ENCODE measurements at places on chromosomes 1 and 21.

DNA sequence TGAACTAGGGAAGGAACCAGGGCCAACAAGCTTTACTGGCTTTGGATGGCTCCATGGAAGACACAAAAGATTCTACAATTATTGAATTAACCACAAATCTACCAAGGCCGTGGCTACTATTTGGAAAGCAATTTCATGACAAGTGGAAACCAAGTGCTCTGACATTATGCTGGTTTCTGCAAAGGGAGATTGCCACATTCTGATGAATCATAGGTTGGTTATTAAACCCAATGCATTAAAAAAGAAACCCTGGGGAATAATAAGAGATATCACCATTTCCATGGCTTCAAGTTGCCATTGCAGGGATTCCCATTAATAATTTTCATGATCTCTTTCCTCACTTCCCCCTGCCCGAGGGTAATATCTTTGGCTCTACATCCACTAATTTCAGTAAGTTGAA lies 359.2 kb upstream of the NCAM2 start:
- DNase-seq = no peak

DNA sequence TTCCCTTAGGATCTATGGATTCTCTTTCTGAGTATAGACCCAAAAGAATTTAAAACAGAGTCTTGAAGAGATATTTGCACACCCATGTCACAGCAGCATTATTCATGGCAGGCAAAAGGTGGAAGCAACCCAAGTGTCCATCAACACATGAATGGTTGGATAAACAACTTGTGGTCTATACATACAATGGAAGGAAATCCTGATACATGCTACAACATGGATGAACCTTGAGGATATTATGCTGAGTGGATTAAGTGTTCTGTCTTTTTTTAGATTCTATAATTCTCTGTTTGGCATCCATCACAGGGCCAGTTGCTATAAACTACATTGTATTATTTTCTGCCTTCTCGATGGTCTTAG lies 39.8 kb downstream of the PTPN14 start:
- no peak for DNase-seq

DNA sequence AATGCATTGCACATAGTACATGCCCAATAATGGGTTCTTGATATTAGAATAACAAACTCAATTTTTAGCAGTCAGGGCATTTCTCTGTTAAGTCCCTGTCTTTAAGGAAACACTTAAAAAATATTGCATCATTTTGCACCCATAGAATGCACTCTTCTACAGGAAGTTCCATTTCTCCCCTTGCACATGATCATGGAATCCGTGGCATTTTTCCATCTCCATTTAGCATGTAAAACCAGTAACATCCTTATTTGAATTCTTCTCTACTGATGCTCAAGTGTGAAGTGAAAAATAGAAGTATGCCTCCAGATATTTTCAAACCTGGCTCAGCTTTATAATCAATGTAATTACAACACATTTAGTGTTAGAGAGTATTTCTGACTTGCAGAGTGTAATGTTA lies 192.8 kb downstream of the RWDD3 start:
- no peak for DNase-seq

DNA sequence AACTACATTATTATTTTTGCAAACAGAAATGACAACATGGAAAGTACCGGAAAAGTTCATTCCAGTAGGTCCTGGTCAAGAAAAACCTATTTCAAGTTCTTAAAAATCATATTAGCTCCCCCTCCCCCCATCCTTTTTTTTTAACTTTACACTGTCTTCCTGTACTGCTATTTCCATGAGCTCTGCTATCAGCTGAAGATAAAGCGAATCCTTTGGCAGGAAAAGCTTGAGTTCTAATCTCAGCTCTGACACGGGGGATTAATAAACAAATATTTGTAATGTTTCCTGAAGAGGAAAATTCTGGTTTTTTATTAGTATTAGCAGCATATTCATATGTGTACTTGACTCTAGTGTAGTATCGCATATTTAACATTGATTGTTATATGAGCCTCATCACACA lies 190.7 kb upstream of the ESRRG start:
- DNase-seq = no peak

GRCh38 chr1:230878591-230878990 lies 10.3 kb upstream of the C1orf198 start:
- DNase-seq = no peak

DNA sequence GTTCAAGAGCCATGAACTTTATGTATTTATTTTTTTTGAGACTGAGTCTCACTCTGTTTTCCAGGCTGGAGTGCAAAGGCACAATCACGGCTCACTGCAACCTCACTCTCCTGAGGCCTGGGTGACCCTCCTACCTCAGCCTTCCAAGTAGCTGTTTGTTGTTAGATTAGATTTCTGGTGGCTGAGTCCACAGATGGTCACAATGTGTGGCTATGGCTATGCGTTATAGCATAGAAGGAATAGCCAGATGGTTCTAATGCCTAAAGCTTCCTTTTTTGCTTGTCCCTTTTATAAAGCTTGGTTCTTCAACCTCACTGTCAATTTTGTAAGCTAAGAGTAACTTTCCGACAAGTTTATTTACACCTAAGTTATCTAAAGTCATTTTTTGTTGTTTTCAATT lies 62.3 kb upstream of the FMN2 start:
- DNase-seq = no peak

- DNase-seq = peak; percentile 73
Observed at GRCh38 chr1:230186003-230186863, 119.2 kb downstream of the GALNT2 start.

- DNase-seq = no peak
Observed at GRCh38 chr21:42550817-42551216, 37.2 kb downstream of the SLC37A1 start.

GRCh38 chr1:86470859-86471258 lies 2.1 kb downstream of the CLCA1 start:
- DNase-seq = no peak

DNA sequence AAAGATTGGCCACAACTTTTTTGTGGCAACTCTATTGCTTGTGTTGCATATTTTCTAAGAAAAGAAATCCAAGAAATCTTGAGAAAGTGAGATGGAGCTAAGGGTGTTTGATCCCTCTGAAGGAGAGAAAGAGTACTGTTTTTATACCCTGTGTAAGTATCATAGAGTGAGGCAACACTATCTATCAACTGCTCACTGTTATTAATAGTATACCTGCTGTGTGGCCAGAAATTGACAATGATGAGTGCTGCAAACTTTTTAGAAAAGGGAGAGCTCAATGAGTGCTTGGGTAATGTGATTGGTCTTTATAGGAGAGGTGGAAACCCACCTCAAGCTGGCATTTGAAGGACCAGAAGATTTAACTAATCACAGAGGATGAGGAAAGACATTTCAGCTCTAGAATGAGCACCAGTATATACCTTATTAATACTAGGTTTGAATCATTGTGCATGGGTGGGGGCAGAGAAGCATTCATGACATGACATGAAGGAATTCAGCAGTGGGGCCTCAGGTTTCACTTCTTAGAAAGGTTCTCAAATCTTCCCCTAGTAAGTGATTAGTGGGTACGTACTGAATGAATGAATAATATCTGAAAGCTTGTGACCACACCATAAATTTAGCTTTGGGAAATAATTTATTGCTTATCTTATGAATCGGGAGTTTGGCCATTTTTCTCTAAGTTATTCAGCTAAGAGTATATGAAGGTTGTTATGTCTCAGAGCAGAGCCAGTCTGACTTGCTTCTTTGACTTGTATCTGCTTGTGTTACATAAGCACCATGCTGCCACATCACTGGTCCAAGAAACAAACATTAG lies 169.2 kb upstream of the SGIP1 start:
- DNase-seq = peak; percentile 45

DNA sequence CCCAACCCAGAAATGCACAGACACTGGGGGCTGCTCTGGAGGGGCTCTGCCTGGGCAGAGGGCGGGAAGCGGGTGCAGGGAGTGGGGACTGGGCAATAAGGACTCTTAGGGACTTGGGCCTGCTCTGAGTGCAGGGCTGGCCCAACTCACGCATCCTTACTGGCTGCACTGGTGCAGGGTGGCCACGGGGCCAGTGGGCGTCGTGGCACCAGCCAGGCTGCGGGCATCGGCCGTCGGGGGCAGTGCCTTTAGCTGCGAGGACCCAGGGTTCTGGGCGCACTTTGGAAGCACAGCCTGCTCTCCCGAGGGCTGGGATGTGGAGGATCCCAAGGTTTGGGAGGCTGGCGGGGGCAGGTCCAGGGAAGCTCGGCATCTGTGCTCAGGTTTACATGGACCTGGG lies 27.1 kb upstream of the TTLL10 start:
- DNase-seq = no peak

- no peak for DNase-seq
Observed at GRCh38 chr1:54356680-54357147, 49.5 kb downstream of the SSBP3 start.

- no peak for DNase-seq
Observed at GRCh38 chr1:112694363-112694929, 12.5 kb downstream of the RHOC start.

GRCh38 chr1:19096990-19097389 lies 113.1 kb downstream of the UBR4 start:
- DNase-seq = no peak

DNA sequence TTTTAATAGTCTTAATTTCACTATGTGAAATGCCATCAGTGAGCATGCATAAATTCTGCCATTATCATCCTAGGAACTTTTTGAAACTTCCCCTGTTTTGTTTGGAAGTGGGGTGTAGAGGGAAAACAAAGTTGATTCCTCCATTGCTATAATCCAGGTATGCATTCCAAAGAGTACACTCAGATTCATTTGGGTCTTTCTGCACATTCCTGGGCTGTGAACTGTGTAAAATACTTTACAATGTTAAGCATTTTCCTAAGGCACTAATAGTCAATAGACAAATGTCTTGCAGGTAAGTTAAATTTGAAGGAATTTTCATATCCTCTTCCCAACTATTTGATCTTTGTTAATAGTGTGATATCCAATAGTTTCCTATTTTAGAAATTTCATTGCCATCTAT lies 36.2 kb downstream of the SGIP1 start:
- DNase-seq = no peak

DNA sequence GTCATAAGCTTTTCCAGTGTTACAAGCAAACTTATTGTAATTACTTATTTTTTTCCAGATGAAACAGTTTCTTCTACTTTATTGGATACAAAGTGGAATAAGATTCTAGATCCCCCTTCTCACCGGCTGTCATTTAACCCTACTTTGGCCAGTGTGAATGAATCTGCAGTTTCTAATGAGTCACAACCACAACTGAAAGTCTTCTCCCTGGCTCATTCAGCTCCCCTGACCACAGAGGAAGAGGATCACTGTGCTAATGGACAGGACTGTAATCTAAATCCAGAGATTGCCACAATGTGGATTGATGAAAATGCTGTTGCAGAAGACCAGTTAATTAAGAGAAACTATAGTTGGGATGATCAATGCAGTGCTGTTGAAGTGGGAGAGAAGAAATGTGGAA lies 95.5 kb downstream of the ZFYVE9 start:
- peak; percentile 60 for DNase-seq

GRCh38 chr1:53625766-53626520 lies 113.0 kb downstream of the GLIS1 start:
- no peak for DNase-seq

- no peak for DNase-seq
Observed at GRCh38 chr1:118788463-118788862, 199.7 kb downstream of the TBX15 start.

DNA sequence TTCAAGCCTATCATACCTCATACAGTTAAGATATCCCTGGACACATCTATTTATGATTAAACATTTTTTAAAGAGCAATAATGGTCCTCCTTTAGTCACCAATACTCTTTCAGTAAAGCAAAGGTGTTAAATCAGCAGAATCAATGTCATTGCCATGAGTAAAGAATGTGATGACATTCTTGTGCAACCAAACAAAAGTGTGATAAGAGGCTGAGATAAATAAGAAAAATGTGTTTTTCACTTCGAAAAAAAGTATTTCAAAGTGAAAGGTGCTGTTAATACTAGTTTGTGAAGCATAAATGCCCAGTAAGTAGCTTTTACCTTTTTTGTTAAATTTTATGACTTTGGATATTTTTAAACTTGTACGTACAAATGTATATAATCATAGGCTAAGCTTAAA lies 8.4 kb downstream of the SLC44A5 start:
- DNase-seq = no peak

DNA sequence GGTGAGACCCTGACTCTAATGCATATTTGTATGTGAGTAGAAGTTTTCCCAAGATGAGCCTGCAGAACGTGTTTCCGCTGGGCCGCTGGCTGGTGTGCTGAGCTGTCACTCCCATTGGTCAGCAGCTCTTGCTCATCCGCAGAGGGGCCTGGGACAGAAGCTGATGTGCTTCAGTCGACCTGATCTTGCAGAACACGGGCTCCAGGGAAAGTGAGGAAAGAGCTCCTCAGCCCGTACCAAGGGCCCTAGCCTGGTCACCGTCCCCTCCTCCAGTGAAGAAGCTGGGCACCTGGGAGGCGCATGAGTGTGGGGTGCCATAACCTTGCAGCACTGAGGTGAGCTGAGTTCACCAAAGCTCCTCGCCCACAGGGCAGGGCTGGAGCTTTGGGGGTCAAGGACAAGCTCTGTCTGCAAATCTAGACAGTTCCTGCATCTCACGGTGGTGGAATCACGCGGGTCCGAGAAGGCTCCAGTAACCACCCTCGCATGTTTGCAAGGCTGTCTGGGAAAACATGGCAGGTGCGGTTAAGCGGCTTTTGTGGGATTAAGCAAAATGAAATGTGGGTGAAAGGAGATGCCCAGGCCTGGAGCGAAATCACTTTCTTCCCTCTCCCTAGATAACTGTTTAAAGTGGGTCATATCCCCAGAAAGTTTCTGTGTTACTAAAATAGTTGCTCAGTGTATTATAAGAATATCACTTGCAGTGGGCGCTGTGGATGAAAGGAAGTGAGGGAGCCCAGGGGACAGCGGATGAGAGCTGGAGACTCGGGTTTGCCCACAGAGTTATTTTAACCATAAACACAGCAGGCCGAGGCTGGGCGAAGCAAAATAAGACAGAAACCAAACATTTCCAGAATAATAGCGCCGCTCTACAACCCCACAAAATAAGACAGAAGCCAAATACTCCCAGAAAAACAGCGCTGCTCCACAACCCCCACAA lies 33.1 kb upstream of the LRRC3 start:
- DNase-seq = no peak

DNA sequence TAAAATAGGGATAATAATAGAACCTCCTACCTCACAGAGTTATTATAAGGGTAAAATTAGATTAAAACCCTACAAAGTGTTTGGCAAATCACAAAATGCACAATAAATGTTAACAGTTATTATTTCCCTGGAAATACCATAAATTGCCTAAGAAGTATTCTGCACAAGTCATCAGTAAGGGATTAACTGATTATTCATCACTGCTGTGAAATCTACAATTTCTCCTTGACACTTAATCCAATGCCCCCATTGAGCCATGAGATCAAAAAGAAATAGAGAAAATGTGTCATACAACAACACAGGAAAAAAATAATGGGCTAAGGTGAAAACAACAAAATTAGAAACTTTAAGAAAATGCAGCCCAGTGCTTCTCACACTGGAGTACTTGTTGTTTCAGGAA lies 6.7 kb upstream of the SEC16B start:
- no peak for DNase-seq

DNA sequence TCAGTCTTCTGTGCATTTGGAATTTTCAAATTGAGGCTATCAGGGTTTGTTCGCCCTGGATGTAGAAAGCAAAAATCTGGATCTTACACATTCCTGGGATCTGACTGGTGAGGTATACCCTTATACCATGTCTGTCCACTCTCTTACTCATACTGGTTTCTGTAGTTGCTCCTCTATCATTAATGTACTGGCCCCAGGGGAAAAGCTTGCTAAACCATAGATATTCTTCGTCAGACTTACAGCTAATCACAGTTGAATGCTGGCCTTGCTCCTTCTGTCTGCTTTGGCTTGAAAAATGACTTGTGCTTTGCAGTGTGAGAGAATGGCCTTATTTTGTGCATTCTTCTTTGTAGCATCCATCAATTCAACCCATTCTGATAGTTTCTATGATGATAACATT lies 30.5 kb downstream of the TBCE start:
- DNase-seq = peak; percentile 55
